ENCODE measurements at places on chromosomes 11 and 22.

- DNase-seq, result no peak
Measured at GRCh38 chr22:50011447-50012210, 936 bp downstream of the IL17REL start.

GRCh38 chr22:19576460-19577421 is 52.5 kb upstream of the CLDN5 start:
- peak; percentile 42 for DNase-seq

- DNase-seq, result no peak
Measured at GRCh38 chr11:29317694-29318093, 699.1 kb downstream of the KCNA4 start.

- DNase-seq, result no peak
Measured at GRCh38 chr11:70060611-70061293, 17.4 kb upstream of the ANO1 start.

DNA sequence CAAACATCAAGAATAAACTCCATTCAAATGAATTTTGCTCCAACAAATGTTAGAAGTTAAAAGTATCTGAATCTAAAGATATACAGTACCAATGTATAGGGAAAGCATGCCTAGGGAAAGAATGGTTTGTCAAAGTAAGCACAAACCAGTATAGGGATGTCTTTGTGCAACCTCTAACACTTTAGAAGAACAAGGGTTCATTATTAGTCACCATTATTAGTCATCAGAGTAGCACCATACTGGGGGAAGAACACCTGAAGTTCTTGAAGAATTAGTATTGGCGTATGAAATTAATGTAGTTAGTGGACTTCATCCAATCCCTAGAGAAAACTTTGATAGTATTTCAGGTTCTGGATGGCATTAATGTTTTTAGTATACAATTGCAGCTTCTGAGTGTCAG is 943.7 kb downstream of the METTL15 start:
- DNase-seq, result no peak

DNA sequence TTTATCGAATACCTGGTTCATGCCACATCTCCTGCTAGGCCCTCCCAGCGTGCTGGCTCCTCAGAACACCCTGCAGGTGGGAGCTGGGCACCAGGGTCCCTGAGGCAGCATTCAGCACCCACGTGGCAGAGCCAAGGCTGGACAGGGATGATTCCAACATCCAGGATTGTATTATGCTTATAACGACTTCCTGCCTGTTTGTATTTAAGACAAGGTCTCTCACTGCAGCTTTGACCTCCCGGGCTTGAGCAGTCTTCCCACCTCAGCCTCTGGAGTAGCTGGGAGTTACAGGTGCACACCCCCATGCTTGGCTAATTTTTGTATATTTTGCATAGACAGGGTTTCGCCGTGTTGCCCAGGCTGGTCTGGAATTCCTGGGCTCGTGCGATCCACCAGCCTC is 64.7 kb upstream of the WNT7B start:
- peak; percentile 53 for DNase-seq

DNA sequence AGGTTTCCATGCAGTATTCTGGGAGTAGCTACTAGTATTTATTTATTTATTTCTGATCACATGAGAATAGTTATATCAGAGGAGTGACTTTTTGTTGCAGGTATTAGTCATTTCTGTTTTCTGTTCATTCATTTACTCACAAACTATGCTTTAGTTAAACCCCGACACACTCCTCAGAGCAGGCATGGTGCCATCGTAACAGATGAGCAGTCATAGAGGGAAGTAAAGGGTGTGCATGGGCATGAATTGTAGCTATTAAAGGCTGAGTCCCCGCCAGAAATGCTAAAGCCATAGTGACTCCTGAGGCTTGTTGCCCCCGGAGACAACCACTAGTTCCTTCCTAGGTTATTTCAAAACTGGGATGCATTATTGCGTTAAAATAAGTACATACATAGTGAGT is 10.6 kb downstream of the JHY start:
- no peak for DNase-seq

- DNase-seq, result no peak
Measured at GRCh38 chr11:102414559-102414958, 38.0 kb downstream of the TMEM123 start.

GRCh38 chr22:26789951-26790350 is 132.6 kb downstream of the MIAT start:
- no peak for DNase-seq

DNA sequence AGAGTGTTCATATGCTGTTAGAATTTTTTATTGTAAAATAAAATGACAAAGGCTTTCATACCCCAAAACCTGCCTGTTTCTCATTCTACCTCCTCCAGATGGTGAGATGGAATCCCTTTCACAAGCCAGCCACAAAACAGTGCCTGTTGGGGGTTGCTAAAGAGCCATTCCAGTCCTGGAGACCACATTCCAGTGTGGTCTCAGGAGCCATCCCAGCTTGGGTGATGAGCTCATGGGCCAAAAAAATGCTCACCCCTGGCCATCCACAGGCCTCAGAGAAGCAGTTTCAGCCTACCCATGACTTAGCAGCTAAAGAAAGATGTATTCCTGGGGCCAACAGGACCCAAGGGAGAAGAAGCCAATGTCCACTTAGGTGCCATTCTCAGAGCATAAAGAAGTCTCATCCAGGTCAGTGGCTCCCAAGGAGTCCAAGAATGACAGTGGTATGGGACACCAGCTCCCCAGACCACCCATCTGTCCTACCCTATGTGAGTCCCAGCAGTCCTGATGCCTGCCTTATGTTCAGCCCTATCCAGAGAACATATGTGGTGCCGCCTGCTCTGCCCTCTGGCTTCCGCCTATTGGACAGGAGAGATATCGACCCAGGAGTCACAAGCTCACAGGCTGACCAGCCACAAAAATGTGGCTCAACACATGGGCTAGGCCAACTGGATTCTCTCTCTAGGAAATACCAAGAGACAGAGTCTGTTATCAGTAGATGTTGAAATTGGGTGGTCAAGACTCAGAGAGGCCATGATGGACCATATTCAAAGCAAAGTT is 26.4 kb downstream of the C11orf91 start:
- DNase-seq, result no peak

DNA sequence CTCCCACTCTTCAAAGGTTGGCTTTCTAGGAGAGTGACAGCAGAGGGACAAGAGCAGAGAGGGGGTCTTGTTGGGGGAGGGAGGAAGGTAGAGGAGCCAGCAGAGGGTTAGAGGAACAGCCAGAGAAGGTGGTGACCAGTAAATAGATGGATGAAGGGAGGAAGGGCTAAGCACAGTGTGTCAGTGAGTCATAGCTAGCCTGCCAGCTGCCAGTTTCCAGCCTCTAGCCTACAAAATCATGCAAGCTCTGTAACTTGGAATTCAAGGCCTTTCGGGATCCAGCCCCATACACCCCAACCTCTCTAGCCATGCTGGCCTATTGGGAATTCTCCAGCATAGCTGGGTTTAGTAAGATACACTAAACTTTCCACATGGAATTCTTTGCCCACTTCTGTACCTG is 147.4 kb upstream of the TEAD1 start:
- DNase-seq, result no peak

- DNase-seq, result no peak
Measured at GRCh38 chr22:39525658-39525975, 5.3 kb downstream of the ATF4 start.

GRCh38 chr11:5291207-5291838 is 10.4 kb downstream of the OR51B4 start:
- no peak for DNase-seq

DNA sequence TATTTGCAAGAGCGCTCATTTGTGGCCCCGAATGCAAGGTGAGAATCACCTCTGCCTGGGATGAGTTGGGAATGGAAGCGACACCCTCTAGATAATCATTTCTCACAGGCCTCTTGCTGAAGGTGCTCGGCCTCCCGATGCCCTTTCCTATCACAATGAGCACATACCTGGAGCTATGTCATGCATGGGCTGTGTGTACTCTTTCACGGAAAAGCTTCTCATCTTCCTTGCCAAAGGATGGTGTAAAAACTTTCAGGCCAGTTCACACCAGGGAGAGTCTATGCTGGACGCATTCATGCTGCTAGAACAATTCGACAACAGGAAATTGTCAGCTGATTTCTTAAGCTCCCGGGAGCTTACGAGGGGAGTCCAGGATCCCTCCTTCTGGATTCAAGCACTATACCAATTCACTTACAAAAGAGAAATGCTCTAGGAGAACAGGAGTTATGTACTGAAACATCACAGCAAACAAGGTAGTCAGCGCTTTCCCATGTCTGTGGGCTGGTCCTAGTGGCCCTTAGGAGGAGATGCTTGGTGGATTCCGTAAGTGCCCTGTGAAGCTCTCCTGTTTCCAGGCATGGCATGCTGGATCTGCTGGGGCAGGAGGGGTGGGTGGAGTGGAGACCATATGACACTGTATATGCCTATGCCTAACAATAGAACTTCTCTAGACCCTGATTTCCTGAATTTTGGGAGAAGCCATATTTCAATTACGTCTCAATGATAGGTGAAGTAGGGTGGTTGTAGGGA is 53.1 kb upstream of the B3GAT1 start:
- no peak for DNase-seq

DNA sequence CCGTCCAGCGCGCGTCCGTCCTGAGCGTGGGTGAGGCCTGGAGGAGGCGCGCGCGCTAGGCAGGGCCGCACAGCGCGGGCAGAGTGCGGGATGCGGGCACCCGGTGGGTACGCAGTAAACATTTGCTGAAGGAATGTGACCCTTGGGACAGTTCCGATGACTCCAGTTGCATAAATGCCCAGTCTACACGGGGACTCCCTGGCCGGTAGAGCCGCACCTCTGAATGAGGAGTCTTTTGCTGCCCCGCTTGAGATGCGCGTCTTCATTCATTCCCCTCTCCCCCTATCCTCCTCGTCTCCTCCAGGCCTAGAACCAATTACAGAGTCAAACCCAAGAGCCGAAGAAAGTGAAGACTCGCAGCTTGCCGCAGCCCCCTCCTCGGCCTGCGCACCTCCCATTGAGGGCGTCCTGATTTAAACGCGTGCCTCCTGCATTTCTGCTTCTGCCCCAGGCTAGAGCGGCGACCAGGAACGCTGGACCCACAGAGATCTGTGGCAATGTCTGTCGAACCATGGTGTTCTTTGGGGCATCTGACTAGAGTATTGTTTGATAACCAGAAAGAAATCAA is 729 bp upstream of the CHKB start:
- DNase-seq, result no peak

GRCh38 chr11:117289795-117290194 is 1.4 kb upstream of the BACE1-AS start:
- no peak for DNase-seq

DNA sequence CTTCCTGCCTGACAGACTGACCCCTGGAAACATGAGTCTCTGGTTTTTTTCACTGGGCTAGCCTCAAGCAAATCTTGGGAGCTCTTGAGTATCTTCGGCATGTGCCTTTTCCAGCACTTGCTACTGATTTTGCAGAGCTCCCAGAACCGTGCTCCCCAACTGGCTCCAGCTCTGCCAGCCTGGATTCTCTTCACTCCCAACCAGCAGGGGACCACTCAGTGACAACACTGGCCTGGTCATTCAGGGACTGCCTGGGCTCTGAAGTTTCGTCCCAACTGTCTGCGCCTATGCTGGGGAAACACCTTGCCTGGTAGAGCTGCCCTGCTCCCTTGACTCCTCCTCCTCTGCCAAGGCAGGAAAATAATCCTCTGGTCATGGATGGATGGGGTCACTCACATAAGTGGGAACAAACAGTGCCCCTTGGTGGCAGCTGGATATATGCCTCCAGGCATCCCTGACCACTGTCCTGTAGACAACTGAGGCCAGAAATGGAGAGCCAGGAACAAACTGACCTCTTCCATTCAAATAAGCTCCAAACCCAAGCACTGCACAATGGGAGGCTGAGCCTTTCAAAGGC is 30.2 kb downstream of the POLDIP3 start:
- no peak for DNase-seq

DNA sequence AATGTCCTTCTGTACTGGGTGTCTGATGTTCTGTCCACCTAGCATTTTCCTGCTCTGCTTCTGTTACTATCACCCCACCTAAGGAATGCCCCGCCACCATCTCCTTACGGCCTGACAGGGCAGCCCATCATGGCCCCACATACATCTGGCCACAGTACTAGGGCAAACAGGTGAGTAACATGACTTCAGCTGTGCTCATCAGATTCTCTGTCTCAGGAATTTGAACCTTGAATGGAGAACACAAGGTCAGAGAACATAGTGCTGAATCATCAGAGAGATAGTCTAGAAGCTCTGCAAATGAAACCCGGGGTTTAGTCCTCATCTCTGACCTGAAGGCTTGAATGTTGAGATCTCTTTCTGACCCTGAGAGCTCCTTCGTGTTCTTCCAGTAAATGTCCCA is 32.4 kb downstream of the ZC3H12C start:
- no peak for DNase-seq

DNA sequence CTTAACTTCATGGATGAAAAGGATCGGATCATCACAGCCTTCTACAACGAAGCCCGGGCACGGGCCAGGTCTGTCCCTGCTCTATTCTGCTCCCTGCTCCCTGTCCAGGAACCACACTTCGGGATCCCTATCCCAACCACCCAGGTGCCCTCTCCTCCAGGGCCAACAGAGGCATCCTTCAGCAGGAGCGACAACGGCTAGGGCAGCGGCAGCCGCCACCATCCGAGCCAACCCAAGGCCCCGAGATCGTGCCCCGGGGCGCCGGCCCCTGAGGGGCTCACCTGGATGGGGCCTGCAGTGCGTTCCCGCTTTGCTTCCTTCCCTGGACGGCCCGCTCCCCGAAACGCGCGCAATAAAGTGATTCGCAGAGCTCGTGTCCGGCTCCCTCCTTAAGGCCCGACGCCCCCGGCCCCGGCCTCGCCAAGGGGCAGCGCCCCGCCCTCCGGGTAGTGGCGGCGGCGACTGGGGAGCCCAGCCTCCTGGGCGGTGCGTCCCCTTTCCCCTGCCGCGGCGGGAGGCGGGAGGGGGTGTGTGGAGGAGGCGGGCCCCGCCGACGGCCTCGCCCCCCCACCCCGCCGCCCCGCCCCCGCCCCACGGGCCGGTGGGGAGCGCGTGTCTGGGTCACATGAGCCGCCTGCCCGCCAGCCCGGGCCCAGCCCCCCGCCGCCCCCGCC is at the start of gene VEGFB:
Gene VEGFB, plus strand, starts transcription at position 672 of the 674 bp plus-strand sequence. CDS start 250 bp downstream, outside the sequence.
- DNase-seq, result no peak

DNA sequence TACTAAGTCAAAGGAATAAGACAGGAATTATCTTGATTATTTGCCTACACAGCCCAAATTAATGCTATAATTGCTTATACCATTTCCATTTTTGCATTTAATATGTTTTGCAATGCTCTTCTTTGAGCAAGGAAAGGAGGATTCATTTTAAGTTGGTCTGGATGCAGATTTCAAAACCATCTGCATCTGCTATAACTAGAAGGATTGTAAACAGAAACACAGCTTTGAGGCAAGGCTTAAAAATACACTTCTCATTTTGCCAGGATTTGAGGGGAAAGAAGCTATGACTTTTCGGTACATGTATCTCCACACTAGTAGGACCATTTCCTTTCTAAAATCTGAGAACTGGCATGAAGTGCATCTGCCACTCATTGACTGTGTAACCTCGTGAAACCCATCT is 95.9 kb upstream of the MTNR1B start:
- no peak for DNase-seq

GRCh38 chr11:83863272-83863671 is 577.1 kb upstream of the CCDC90B start:
- no peak for DNase-seq
